ENCODE measurements at places on chromosomes 12 and 14.

DNA sequence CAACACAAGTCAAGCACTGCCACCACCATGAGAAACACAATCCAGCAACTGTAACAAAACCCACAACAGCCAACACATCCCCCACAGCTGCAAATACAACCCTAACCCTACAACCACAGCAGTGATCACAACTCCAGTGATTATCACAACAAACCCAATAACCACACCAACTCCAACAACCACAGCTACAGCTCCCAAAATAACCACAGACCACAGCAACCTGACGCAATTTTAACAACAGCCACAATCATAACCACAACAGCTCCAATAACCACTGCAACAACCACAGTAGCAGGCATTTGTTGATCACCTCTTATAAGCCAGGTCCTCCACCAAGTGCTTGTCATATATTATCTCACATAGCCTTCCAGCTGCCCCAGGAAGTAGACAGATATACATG lies 42.2 kb upstream of the FAM181A start:
- DNase-seq: no peak

GRCh38 chr12:49201595-49202295 lies 12.9 kb upstream of the TUBA1A start:
- no peak for DNase-seq

GRCh38 chr12:76180401-76181277 lies 96.2 kb upstream of the NAP1L1 start:
- no peak for DNase-seq

DNA sequence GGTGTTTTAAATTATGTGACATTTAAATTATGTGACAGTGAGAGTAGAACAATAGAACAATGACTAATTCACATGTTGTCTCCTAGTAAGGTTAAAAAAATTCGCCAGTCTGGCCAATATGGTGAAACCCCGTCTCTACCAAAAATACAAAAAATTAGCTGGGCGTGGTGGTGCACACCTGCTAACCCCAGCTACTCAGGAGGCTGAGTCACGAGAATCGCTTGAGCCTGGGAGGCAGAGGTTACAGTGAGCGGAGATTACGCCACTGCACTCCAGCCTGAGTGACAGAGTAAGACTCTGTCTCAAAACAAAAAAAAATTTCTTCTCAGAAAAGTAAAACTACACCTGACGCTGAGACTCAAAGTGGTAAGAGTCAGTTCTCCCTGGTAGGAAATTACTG lies 2.7 kb downstream of the CS start:
- DNase-seq: no peak

DNA sequence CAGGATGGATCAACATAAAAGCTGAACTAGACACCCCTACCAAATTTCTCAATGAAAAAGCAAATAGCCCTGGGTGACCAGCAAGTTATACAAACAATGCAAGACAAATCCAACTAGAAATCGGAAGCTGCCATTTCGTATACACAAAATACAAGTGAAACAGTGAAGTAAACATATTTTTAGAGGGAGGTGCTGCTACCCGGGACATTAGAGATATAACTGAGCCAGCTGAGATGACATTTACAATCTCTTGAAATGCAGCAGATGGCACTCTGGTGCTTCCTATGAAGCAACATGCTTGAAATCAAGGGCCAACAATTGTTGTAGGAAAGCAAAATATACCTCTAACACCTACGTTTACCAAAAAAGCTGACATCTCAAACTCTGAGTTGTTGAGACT lies 25.5 kb downstream of the BDKRB1 start:
- DNase-seq: no peak

- DNase-seq: no peak
Measured at GRCh38 chr12:94390130-94390485, 69.6 kb downstream of the CEP83 start.

DNA sequence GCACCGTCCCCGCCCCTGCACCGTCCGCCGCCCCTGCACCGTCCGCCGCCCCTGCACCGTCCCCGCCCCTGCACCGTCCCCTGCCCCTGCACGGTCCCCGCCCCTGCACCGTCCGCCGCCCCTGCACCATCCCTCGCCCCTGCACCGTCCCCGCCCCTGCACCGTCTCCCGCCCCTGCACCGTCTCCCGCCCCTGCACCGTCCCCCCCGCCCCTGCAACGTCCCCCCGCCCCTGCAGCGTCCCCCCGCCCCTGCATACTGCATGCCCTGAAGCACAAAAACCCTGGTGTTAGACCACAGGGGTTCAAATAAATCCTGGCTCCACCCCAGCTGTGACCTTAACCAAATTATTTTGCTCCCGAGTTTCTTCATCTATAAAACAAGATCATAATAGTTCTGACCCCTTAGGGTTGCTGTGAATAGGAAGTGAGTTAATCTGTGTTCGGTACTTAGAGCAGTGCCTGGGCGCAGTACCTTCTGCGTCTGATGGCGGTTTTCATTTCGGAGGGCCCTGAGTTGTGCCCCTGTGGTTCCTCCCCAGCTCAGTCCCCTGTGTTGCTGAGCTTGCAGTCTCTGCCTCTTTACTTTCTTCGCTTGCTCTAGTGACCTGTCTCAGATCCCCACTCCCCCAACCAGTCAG lies 38.1 kb downstream of the ESRRB start:
- DNase-seq: no peak

DNA sequence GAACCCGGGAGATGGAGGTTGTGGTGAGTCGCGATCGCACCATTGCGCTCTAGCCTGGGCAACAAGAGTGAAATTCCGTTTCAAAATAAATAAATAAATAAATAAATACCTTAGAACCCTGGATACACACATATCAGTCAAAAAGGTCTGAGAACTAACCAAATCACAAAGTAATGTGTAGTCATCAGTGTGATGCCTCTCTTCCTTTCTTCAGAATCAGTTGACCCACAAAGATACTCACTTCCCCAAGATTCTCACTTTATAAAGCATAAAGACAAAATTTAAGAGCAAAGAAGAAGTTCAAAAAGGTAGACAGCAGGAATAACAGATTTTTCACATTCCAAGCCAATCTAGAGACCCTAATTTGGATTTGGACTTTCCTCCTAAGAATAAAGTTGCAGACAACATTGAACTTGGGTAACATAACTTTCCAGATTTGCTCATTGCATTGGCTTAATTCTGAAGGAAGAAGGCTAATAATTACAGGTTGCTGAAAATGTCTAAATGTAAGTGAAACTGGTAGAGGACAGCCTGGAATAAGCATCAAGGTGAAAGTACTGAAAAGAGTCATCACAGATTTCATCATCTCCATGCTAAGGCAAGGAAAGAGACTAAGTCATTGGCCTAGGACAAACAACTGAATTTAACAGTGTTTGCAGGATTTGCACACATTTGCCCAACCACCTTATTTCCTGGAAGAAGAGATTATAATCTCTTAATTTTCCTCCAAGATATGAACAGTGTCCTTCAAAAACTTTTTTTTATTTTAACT lies 17.4 kb downstream of the TMED10 start:
- no peak for DNase-seq

DNA sequence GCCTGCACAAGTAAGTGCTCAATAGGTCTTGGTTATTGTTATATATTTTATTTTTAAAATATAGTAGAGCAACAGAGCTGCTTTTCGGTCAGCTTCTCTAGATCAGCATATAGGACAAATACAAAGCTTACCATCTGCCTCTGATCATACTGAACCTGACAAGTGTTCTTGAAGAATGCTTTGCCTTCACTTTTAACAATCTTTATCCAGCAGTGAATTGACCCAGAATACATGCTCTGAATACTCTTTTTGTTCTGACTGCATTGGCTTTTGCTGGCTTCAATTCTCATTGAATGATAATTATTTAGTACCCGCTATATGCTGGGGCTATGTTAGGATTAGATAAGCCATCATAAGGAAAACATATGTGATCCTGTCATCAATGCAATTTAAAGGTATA lies 137.8 kb downstream of the DHRS2 start:
- DNase-seq: no peak

DNA sequence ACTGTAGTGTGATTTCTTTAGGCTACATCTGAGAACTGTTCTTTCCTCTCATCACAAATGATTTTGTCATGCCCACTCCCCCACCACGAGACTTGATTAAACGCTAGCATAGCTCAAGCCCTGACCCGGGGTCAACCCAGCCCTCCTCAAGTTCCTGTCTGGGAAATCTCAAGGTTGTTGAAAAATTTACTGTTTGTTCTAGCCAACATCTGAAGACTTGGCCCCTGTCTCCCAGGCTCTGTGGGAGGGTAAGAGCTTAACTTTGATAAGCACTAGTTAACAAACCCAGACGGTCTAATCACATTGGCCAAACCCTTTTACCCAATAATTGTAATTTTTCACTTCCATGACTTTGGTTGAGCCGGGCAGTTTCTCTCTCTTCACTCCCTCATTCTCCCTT lies 86.2 kb upstream of the AMIGO2 start:
- DNase-seq: no peak
